ENCODE measurements at places on chromosomes 6 and 20. TPM values are rescaled to one million over a fixed set of nuclear protein-coding genes. Genes with fewer than 3 reads are reported as not detected.
A peak's percentile ranks its signal among the peaks of the same experiment; 100 is the strongest.

GPX5 gene
- total RNA-seq: not detected

CCND3 gene
- 52.9 TPM for total RNA-seq

KIAA1755 gene
- 17.6 TPM for total RNA-seq

FAM217A gene
- not detected for total RNA-seq

NQO2 gene
- 35.1 TPM for total RNA-seq

MYLK2 gene
- 1.3 TPM for total RNA-seq

BPIFB4 gene
- not detected for total RNA-seq

WASF1 gene
- total RNA-seq: 13.7 TPM

OXT gene
- not detected for total RNA-seq

GRCh38 chr20:48058611-48059559 lies 273.6 kb upstream of the SULF2 start:
- H3K27me3 ChIP-seq: peaks cover 6% of the 10 kb centered on the region
- peaks cover 23% of the 10 kb centered on the region for H3K4me1 ChIP-seq
- H3K4me3 ChIP-seq: no peak overlapping the region
- DNase-seq: no peak
- H3K36me3 ChIP-seq: no peaks in the 10 kb centered on the region
- H3K27ac ChIP-seq: no peak overlapping the region

GRCh38 chr6:118546164-118546879 lies 1.8 kb upstream of the PLN start:
- DNase-seq: no peak
- H3K4me1 ChIP-seq: peaks cover 32% of the 10 kb centered on the region
- no peak overlapping the region for H3K4me3 ChIP-seq
- no peaks in the 10 kb centered on the region for H3K36me3 ChIP-seq
- H3K27me3 ChIP-seq: no peaks in the 10 kb centered on the region

DNA sequence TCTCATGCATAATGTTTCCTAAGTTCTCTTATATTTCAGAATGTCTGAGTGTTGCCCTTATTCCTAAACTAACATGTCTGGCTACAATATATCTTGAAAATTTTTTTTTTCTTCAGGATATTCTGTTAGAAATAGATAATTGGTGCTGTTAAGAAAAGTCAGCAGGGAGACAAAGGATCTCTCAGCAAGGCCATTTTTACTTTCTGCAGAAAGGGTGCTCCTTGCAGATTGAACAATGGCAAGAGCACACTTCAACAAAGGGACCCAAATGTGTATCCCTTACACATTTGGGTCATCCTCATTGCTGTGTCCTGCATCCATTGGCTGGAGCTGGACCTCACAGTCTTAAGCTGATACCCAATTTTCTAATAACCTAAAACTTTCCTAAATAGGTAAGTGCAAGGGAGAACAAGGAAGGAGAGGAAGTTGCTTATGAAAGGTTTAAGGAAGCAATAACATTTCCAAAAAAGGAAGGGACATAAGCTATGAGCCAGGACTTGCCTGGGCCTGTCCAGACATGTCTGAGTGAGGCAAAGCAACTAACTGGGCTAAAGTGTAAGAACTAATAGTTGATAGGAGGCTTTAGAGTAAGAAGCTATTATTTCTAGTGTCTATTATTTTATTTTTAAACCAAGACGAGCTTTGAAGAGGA lies 429.6 kb downstream of the BCKDHB start:
- DNase-seq: no peak
- no peak overlapping the region for H3K4me3 ChIP-seq
- peaks cover 42% of the 10 kb centered on the region for H3K4me1 ChIP-seq
- H3K36me3 ChIP-seq: peaks cover 3% of the 10 kb centered on the region

DNA sequence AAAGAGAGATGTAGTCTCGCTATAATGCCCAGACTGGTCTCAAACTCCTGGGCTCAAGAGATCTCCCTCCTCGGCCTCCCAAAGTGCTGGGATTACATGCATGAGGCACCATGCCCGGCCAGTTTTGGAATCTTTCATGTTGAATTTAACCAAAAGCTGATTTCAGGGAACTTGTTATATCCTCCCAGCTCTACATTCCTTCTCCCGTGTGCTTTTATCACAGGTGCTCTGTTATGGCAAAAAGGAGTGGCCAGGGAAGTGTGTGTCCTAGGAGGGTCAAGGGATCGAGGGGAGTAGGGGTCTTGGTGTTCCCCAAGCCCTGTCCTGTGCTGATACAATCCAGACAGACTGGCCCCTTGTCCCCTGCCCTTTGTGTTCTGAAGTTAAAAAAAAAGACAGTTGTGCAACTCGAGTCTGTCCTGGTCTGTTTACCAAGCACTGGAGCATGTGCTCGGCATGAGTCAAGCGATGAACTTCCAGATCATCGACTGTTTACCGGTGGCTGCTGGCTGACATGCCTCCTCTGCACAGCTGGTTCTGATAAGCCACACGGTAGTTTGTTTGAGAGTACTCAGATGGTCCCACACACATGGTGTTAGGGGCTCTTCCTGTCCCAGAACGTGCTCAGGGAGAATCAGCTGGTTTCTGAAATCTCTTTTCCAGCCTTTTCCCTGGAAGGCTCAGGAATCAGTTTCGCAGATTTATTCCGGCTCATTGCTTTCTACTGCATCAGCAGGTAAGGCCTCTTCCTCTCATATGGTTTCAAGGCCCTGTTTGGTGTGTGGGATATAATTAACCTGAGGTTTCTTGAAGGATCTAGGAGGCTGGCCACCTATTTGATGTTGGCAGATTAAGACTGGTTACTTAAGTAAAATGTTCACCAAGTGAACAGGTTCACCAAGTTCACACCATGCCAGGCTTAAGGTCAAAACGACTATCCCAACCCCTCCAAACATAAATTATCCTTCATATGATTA lies 52.6 kb upstream of the NAA20 start:
- peaks cover 18% of the 10 kb centered on the region for H3K36me3 ChIP-seq
- H3K27me3 ChIP-seq: no peaks in the 10 kb centered on the region
- no peak overlapping the region for H3K4me3 ChIP-seq
- H3K4me1 ChIP-seq: peaks cover 5% of the 10 kb centered on the region

- no peak for DNase-seq
- H3K27me3 ChIP-seq: peaks cover 13% of the 10 kb centered on the region
- no peak within 1 kb of the TSS for H3K27ac ChIP-seq
- H3K4me1 ChIP-seq: no peaks in the 10 kb centered on the region
- no peak within 1 kb of the TSS for H3K4me3 ChIP-seq
These were observed at the start of gene HLA-DRB5 for GRCh38 chr6:32529697-32530430. Gene HLA-DRB5, minus strand, starts transcription at chr6:32530287. Its CDS starts 63 bp downstream, at chr6:32530224.

- no peak overlapping the region for H3K4me3 ChIP-seq
- peaks cover 4% of the 10 kb centered on the region for H3K27me3 ChIP-seq
- no peaks in the 10 kb centered on the region for H3K4me1 ChIP-seq
- no peak for DNase-seq
- no peak overlapping the region for H3K27ac ChIP-seq
- H3K36me3 ChIP-seq: no peaks in the 10 kb centered on the region
These were observed 71.4 kb upstream of the PCSK2 start for GRCh38 chr20:17155401-17155800.

DNA sequence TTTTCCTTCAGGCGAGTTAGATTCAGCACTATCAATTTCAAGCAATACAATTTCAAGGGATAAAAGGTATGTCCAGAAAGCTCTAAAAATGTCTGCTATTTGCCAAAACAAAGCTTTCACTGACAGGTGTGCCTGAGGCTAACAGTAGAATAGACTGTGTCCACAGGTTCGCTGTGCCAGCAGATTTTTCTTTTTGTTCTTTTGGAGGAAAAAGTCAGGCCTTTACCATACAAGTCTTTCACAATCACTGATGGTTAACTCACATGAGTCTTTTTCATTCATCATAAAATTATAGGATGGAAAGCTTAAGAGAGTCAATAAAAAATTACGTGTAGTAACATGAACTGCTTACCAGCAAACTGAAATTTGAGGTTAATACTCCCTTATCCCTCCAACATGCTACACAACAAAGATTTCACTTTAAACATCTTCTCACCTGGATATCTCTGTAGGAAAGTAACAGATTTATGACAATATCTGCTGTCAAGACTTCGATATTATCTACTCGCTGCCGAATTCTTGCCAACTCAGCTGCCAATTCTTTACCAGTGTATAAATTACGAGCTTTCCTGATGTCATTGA lies 95.4 kb downstream of the MAP3K5 start:
- H3K4me1 ChIP-seq: no peaks in the 10 kb centered on the region
- no peak overlapping the region for H3K27ac ChIP-seq
- no peak for DNase-seq
- no peak overlapping the region for H3K4me3 ChIP-seq
- no peaks in the 10 kb centered on the region for H3K36me3 ChIP-seq

GRCh38 chr6:1778686-1779235 lies 169.0 kb downstream of the FOXC1 start:
- H3K27me3 ChIP-seq: no peaks in the 10 kb centered on the region
- peak overlapping the region; percentile 76 for H3K27ac ChIP-seq
- H3K4me1 ChIP-seq: peaks cover 34% of the 10 kb centered on the region
- DNase-seq: no peak

DNA sequence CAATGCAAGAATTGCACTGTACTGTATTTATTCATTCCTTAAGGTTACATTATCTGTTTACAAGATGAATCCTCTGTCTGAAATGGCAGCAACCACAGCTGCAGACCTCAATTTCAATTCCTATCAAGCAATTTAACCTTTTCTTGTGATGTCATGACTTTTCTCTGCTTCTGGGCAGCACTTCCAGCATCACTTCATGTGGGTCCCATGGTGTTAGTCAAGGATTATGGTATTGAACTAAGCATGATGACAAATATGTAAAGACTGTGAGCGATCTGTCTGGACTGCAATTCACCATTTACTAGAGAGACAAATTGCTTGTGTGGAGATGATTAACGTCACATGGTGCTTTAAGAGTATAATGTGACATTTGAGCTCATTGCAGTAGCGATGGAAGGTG lies 90.5 kb upstream of the CCN2 start:
- no peak for DNase-seq
- H3K36me3 ChIP-seq: no peaks in the 10 kb centered on the region
- no peaks in the 10 kb centered on the region for H3K27me3 ChIP-seq
- H3K4me1 ChIP-seq: peaks cover 17% of the 10 kb centered on the region

GRCh38 chr20:14193885-14194284 lies 143.5 kb downstream of the FLRT3 start:
- peaks cover 14% of the 10 kb centered on the region for H3K4me1 ChIP-seq
- no peaks in the 10 kb centered on the region for H3K36me3 ChIP-seq
- no peaks in the 10 kb centered on the region for H3K27me3 ChIP-seq
- DNase-seq: no peak

DNA sequence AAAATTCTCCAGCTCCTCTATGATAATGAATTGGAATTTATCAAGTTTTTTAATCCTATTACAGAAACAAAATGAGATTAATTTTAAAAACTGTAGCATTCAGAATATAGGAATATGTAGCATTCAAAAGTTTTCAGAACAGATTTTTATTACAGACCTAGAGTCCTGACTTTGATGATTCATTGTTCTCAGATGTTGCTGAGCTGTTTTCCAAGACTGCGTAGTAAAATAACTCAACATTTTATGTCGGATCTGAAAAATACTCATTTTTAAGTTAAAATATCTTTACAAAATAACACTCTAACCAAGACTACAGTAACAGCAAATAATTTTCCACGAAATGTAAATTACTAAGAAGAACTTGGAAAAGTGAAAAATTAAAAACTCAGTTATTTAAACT lies 67.1 kb downstream of the SYCP2 start:
- H3K4me1 ChIP-seq: peaks cover 3% of the 10 kb centered on the region
- H3K27ac ChIP-seq: no peak overlapping the region
- no peaks in the 10 kb centered on the region for H3K27me3 ChIP-seq
- no peak overlapping the region for H3K4me3 ChIP-seq
- no peaks in the 10 kb centered on the region for H3K36me3 ChIP-seq
- no peak for DNase-seq

- H3K27me3 ChIP-seq: no peaks in the 10 kb centered on the region
- DNase-seq: no peak
- peaks cover 10% of the 10 kb centered on the region for H3K36me3 ChIP-seq
- H3K27ac ChIP-seq: no peak overlapping the region
These were observed 124.1 kb downstream of the SULF2 start for GRCh38 chr20:47660983-47661700.

GRCh38 chr6:139557547-139557946 lies 183.1 kb upstream of the CITED2 start:
- H3K4me1 ChIP-seq: peaks cover under 1% of the 10 kb centered on the region
- H3K4me3 ChIP-seq: no peak overlapping the region
- H3K27me3 ChIP-seq: no peaks in the 10 kb centered on the region

- no peak overlapping the region for H3K4me3 ChIP-seq
- H3K36me3 ChIP-seq: peaks cover 16% of the 10 kb centered on the region
- peaks cover 11% of the 10 kb centered on the region for H3K4me1 ChIP-seq
- H3K27me3 ChIP-seq: no peaks in the 10 kb centered on the region
These were observed 26.5 kb downstream of the GTF2H5 start for GRCh38 chr6:158194487-158195280.

- no peaks in the 10 kb centered on the region for H3K36me3 ChIP-seq
- no peak for DNase-seq
- H3K4me3 ChIP-seq: peak overlapping the region; percentile 78
- H3K27ac ChIP-seq: no peak overlapping the region
- peaks cover 23% of the 10 kb centered on the region for H3K4me1 ChIP-seq
- H3K27me3 ChIP-seq: peaks cover 24% of the 10 kb centered on the region
These were observed 521 bp upstream of the LKAAEAR1 start for GRCh38 chr20:64084685-64085152.

DNA sequence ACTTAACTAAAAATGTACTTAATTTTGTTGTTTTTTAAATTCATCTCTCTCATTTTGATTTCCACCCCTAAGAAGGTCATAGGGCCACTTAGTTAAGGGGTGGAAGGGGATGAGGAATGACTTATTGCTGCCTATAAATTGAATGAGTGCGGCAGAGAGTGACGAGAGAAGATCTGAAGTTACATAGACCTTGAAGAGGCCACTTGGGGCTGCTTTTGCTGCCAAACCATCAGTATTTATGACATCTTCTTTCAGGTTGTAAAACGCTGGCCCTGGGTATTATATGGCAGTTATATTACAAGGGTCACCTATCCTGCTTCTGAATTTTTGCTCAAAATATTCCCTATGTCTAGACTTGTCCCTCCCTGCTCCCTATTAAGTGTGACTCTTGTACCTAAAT lies 119.6 kb upstream of the RIMS1 start:
- H3K27me3 ChIP-seq: peaks cover 35% of the 10 kb centered on the region
- no peak overlapping the region for H3K4me3 ChIP-seq
- no peaks in the 10 kb centered on the region for H3K36me3 ChIP-seq
- no peaks in the 10 kb centered on the region for H3K4me1 ChIP-seq
- H3K27ac ChIP-seq: no peak overlapping the region

DNA sequence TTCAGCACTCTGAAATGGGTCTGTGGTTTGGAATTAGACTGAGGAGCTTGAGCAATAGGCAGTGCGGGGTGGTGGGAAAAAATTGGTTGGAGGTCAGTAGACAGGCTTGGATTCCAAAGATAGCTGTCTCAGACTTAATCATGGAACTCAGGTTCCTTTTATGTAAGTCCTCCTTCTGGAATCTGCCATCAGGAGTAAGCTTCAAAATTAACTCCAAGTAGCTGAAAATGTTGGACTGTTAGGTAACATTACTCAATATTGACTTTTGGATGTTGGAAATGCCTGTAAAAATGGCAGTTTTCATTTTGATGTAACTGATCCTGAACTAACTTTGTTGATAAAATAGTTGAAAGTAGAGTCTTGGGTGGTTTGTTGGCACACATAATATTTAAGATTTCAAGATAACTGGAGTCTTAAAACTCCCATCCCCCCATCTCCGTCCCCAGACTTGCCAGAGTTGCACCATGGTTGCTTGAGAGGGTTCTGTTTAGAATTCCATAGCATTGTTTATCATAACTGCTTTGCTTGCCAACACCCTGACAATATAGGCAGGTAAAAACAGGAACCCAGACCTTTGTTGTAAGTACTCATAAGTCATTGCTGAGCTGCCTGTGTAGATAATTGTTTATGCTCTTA lies 83.0 kb downstream of the PHF20 start:
- H3K4me1 ChIP-seq: peaks cover 14% of the 10 kb centered on the region
- H3K4me3 ChIP-seq: no peak overlapping the region
- no peaks in the 10 kb centered on the region for H3K27me3 ChIP-seq
- no peak for DNase-seq
- peaks cover 20% of the 10 kb centered on the region for H3K36me3 ChIP-seq

Data from chondrocyte (in vitro differentiated cells).